Stimulated activated CD8-positive, alpha-beta memory T cell treated with anti-CD3 and anti-CD28 coated beads, Interleukin-15, amount 100 ng/mL, for 24 hours (primary cell): ENCODE measurements at places on chromosomes 2 and 18.

DNA sequence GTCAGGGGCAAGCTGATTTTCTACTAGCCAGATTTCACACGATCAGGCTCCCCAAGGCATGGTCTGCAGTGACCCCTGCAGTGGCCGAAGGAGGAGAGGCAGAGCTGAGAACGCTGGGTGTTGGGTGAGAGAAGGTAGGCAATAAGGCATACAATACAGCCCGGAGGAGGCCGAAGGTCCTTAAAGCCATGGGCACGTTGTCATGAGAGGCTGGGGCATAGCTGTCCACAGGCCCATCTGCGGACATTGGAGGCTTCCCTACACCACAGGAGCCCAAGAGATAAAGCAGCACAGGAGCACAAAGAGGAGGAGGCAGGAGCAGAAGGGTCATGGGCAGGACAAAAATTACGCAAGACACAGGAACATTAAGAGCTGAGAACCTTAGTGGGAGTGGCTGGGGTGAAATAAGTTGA lies 16.7 kb upstream of the BZW1 start:
- no peak for DNase-seq

GRCh38 chr2:141490886-141491285 lies 639.9 kb downstream of the LRP1B start:
- no peak for DNase-seq

GRCh38 chr2:12965540-12966269 lies 249.0 kb downstream of the TRIB2 start:
- no peak for DNase-seq

- no peak for DNase-seq
Measured at GRCh38 chr2:11752906-11753305, 6.5 kb downstream of the LPIN1 start.

DNA sequence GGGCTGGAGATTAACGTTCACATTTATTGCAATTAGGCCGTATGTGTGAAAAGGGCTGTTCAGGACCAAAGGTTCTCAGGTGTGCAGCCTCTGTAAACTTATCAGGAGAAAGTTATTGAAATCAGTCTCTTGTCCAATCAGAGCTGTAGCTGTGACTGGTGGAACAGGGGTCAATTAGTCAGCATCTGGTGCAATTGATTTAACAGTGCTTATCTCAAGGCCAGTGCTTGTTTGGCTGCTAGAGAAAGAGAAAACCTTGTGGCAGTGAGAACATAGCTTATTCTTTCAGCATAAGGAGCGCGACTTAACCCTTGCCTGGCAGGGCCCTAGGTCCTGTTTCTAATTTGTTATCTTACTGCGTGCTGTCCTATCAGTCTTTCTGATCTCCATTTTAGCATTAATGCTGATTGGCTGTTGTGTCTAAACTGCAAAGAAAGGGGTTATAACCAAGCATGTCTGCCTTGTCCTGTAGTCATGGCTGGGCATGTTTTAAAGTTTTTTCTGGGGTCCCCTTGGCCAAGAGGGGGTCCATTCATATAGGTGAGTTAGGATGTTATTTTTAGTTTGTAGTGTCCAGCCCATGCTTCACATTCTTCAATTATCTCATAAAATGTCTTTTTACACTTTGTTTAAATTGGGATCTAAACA lies 66.4 kb downstream of the CYB5A start:
- DNase-seq = no peak
